ENCODE measurements at places on chromosomes 3 and 15.

- no peak for DNase-seq
Measured at GRCh38 chr3:117893638-117894037, 1141.0 kb downstream of the IGSF11 start.

DNA sequence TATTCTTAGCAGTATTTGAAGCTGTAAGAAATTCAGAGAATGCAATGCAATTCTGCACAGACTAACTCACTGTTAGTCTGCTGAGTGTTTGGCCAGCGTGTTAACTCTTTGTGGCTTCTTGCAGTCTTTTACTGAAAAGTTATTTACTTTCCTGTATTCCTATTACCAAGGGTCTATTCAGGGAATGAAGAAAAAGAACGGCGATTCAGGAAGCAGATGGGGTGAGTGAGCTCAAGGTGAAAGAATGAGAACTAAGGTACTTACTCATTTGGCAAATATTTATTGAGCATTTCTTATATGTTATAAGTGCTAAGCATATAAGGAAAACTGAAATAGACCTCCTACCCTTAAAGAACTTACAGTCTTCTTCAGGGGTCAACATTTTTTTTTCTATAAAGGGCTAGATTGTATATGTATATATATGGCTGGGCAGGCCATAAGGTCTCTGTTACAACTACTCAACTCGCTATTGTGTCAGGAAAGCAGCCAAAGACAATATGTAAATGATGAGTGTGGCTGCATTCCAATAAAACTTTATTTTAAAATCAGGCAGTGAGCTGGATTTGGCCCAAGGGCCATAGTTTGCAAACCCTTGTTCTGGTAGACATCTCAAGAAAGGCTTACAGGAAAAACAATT is 271.9 kb upstream of the GADL1 start:
- DNase-seq, result no peak

DNA sequence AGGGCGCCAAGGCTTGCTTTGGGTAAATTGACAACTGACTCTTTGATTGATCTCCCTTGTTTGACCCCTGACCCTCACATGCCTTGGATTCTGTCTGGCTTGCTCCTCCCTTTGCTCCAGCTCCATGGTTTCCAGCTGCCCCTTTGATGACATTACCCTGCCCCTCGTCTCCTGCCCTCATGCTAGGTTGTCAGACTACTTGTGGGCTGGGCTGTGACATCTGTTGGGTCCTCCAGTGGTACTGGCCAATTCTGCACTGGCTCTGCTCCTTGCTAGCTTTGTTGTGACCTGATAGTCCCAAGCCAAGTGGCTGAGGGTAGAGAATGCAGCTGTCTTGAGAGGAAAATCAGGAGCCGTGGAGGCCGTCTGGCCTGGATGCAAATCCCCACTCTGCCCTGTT is 6.2 kb downstream of the THSD4 start:
- DNase-seq, result no peak

GRCh38 chr3:50515565-50516439 is 12.4 kb upstream of the CACNA2D2 start:
- DNase-seq, result no peak

- no peak for DNase-seq
Measured at GRCh38 chr3:117706037-117706436, 996.5 kb downstream of the TUSC7 start.

- no peak for DNase-seq
Measured at GRCh38 chr3:46609944-46610722, 2.2 kb upstream of the FAM240A start.

DNA sequence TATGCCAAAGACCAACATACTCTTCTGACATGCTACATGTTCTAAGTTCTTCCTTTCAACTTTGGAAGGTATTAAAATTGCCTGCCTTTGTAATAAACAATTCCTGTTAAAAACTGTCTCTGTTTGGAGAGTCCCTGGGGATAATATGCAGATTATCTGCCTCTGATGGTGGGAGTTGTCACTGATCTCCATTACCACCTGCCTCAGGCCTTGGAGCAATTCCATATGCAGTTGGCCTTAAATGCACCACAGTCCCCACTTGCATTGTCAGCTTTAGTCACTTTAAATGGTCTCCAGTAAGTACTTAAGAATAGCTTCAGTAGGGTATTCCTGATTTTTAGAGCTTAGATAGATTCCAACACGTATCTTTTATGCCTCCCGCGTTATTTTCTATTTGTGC is 121.1 kb upstream of the GOLIM4 start:
- DNase-seq, result no peak

- no peak for DNase-seq
Measured at GRCh38 chr15:57205996-57206395, 170.3 kb upstream of the CGNL1 start.

GRCh38 chr3:117479095-117479494 is 769.5 kb downstream of the TUSC7 start:
- no peak for DNase-seq

DNA sequence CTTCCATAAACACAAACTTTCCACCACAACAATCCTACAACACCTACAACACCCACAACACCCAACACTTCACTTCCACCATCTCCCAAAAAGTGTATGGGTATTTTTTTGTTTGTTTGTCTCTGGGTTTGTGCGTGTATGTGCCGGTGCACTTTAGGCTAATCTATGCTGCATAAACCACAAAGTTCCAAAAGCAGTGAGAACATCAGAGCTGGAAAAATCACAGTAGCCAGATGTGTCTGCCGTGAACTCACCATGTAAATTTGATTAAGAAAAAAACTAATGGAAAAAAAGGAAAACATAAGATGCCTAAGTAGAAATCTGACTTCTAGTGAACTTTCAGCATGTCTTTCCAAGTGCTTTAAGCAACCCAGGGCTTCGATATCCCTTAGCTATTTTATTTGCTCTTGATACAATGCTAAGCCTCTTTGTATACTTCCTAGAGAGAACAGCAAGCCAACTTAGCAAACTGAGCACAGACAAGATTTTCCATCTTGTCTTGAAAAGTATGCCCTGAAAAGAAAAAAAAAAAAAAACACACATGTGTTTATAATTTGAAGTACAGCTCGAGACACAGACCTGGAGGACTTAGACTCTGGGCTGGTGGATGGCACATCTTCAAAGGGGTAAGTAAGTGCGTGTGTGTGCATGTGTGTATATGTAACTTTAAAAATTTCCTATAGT is 91.4 kb downstream of the WWTR1 start:
- no peak for DNase-seq

- DNase-seq, result no peak
Measured at GRCh38 chr3:102577082-102577789, 142.4 kb downstream of the ZPLD1 start.

DNA sequence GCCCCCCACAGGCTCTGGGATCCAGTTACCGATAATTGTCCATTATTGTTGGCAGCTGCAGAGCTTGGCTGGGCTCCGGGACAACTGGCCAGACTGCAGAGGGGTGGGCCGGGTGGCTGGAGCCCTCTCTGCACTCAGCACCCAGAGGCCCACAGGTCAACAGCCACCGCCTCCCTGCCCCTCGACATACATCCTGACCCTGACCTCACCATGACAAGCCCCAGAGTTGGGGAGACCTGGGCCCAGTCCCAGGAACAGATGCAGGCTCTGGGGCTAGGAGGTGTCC is 22.4 kb downstream of the PTH1R start:
- DNase-seq, result no peak

GRCh38 chr15:28020644-28021043 is 78.5 kb downstream of the OCA2 start:
- no peak for DNase-seq

DNA sequence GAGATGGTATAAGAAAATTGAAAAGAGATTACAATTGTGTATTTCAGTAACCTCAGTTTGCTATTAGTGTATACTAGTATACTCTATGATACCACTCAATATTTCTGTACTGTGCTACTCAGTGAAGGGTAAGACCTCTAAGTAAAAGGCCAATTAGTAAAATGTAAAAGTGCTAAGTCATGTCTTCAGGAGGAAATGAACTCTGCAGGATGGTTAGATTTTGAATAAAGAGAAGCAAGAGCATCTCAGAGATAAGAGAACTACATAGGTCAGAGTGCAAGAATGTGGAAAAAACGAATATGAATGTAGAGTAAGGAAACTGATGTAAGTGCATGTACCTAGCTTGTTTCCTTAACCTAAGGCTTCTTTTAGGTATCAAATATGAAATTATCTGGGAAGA is 796.6 kb upstream of the GBE1 start:
- no peak for DNase-seq

- DNase-seq, result no peak
Measured at GRCh38 chr15:90188914-90189748, 12.0 kb upstream of the SEMA4B start.

DNA sequence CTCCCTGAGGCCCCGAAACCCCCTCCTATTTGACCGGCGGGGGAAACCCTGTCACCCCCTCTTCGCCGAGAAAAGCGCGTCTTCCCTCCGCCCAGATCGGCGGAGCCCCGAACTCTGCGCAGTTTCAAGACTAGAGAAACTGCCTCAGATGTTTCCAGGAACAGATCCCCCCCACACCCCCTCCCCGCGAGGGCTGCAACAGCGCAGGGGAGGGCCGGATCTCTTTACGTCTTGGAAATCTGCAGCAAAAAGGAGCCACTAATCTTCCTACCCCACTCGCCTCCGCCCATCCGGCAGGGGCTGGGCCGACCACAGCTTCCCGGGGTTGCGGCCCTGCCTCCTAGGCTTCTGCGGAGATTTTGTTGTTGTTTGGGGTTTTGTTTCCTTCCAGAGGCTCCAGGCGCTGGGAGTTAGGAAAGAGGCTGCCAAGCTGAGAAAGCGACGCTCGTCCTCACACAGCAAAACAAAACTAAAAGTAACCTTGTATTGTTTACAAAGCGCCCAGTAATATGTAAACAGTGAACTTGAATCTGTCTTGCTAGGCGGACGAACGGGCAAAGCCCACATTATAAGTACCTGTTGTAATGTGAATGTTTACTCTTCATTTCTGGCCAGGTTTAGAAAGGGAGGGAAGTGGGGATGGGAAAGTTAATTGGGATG is 2.2 kb downstream of the FOXB1 start:
- peak; percentile 46 for DNase-seq
